ENCODE measurements at places on chromosomes 12 and 14. TPM values are rescaled to one million over a fixed set of nuclear protein-coding genes. Genes with fewer than 3 reads are reported as not detected.

GRCh38 chr14:95424529-95424928 is 91.9 kb downstream of the SYNE3 start:
- no peak for DNase-seq

GRCh38 chr12:17192721-17193120 is 586.8 kb upstream of the LMO3 start:
- DNase-seq, result no peak

DNA sequence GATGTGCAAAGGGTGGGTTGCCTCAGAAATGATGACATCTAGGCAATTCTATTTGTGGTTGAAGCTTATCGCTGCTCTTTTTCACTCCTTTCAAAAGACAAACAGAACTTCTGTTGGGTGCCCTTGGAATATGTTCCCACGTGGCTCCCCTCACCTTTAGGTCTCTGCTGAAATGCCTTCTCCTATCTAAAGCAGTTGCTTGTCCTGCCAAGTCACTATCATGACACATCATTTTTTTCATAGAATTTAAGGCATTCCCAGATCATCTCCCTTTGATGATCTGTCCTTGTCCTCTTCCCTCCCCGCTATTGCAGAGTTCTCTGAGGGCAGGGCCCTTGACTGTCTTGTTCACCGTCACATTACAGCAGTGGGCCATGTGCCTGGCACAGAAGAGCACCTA is 75.7 kb downstream of the PTPRB start:
- DNase-seq, result no peak

DNA sequence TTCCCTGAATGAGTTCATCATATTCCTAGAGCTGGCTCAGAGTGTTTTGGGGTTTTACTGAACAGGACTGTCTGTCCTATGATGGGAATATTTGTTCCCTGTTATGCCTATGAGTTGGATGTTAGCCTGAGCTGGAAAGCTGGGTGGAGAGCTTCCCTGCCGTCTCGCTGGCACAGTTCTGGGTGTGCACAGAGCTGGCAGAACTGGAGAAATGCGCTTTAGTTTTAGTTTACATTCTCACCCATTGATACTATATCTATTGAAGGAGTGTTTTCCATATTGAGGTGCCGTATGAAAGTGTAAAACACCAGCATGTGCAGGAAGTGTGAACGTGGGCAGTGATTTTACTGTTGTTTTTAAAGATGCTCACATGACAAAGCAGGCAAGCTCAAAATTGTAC is 462.3 kb downstream of the EGLN3 start:
- DNase-seq, result no peak

DNA sequence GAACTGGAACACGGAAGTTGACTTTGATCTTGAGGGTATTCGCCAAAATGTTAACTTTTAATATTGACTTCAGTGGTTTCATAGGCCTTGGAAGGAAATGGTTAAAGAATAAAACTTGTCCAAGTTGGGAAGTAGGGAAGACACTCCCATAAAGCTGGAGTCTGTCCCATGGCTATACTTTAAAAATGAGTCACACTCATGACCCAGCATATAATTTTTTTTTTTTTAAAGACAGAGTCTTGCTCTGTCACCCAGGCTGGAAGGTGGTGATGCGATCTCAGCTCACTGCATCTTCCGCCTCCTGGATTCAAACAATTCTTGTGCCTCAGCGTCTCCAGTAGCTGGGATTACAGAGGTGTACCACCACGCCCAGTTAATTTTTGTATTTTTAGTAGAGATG is 19.6 kb downstream of the TMPRSS12 start:
- DNase-seq, result peak; percentile 51

- no peak for DNase-seq
These were observed 527.2 kb downstream of the NRXN3 start for GRCh38 chr14:78697341-78697740.

DNA sequence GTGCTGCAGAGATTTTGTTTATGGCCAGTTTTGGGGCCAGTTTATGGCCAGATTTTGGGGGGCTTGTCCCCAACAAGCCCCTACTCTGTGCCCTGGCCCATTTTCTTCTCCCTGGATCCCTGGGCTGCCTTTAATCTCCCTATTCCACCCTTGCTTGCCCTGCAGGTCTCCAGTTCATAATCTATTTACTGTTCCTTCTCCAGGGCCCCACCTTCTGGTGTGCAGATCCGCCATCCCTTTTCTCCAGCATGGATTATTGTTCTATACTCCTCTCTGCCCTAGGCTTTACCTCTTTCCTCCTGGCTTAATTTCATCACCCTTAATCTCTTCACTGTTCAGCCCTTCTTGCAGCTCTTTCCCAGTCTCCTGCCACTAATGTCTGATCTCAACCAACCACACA is 26.0 kb upstream of the NUDT4 start:
- DNase-seq, result no peak

Gene SLC4A8
- 0.96 TPM for total RNA-seq

Gene SLCO1B1
- total RNA-seq, result not detected

Gene COCH
- total RNA-seq, result 6.2 TPM

Gene SDSL
- total RNA-seq, result 11.0 TPM

Gene KRR1
- 40.2 TPM for total RNA-seq

Gene SLC10A1
- not detected for total RNA-seq

Data from MG63 (cell line).